ENCODE measurements at places on chromosomes 4 and X.

- DNase-seq = no peak
Measured at GRCh38 chrX:71666240-71667223, 814 bp upstream of the LOC101059915 start.

DNA sequence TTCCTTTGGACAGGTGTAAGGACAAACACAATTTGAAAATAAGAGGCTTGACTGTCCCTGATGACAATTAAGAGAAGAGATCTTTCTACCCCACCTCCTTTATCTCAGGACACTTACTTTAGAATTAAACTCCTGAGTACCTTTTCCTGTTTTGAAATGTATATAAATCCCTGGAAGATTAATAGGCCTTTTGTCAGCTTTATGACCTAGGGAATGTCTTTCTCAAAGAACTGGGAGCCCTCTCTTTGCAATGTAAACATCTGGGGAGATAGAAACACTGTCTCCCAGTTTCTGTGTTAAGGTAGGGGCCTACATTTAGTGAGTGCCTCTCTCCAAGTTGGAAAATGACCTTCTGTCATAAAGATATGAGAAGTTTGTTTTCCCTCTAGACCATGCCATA lies 31.7 kb downstream of the AGA start:
- no peak for DNase-seq

GRCh38 chr4:21134994-21135393 lies 434.7 kb downstream of the PACRGL start:
- peak; percentile 50 for DNase-seq

DNA sequence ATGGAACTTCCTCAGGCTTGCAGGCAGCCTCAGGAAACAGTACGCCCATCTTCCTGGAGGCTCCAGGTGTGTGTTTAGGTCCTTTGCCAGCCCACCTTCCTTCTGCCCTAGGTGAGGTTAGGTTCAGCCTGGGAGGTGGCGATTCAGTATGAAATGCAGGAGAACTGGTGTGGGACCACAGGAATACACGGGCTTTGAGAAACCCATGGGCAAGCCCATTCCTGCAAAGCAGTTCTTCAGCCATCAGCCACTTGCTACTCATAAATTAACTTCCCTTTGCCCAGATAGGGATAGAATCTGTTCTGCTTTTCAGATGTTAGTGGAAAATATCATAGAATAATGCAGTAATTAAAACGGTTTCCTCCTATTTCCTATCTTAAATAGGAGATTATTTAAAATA lies 32.2 kb downstream of the TBC1D14 start:
- DNase-seq = no peak

DNA sequence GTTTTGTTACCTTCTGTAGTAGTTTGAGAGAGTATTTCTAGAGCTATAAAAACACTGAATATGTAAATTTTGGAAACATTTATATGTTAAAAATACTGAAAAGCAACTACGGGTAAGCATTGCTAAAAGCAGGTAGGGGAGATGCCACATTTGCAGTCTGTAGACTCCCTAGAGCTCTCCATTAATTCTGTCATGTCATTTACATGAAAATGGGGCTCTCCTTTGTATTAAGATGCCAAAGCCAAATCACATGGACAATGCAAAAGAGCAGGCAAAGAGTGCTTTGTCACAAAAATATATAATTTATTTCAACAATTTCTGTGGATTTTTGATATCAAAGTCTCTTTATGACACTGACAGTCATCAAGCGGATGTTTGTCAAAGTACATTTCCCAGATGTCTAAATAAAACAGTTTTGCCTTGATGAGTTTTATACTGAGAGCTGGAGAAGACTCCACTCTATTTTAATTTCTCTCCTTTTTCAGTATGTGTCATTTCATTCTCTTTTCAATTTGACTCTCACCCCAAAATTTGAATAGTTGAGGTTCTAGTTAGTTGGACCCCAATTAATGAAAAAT lies 51.8 kb downstream of the LDB2 start:
- no peak for DNase-seq

DNA sequence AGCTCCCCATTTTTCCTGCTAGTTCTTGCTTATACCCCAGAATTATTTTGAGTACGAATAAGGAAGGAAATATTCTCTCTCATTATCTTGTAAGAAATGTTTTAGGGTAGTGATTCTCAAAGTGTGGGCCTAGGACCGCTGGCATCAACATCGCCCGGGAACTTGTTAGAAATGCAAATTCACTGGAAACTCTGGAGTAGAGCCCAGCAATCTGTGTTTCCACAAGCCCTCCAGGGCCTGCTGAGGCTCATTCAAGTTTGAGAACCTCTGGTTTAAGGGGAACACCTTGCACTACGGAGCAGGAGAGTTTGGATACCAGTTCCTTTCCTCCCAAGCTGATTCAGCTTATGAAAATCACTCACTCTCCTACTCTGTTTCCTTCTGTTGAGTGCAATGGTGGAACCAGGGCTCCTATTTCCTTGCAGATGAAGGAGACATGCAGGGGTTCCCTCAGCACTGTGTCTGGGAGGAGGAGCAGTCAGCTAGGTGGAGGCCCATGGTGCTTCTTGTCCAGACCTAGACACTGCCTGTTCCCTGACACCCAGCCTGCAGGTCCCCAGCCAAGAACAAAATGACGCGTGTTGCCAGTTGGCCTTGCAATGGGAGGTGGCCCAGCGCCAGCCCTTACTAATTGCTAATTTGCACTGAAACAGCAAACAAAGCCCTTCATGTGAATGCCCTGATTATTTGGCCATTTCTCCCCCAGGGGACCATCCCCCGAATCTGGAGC lies 68.5 kb downstream of the CYTL1 start:
- no peak for DNase-seq

DNA sequence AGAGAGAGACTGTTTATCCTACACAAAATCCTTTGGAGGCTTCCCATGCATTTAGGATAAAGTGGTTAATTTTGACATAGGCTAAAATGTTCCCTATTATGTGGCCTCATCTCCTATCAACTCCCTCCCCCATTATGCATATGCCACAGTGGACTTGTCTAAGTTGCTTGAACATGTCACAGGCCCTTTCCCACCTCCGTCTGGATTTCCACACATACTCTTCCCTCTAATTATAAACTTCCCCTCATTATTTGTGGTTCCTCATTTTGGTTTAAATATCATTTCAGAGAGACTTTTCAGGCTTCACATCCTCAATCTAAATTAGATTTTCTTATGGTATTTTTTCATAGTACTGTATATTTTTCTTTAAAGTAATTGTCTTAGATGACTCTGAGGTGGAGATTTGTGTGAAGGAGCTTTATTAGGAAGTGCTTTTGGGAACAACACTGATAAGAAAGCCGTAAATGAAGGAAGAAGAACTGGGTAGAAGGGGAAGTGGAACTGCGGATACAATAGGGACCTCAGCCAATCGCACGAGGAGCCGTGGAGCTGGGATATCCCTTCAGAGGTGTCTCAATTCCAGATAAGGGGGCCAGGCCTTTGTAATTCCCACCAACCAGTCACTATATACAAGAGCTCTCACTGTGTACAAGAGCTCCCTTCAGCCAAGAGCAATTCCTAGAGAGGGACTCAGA lies 7.9 kb downstream of the C4orf17 start:
- no peak for DNase-seq

DNA sequence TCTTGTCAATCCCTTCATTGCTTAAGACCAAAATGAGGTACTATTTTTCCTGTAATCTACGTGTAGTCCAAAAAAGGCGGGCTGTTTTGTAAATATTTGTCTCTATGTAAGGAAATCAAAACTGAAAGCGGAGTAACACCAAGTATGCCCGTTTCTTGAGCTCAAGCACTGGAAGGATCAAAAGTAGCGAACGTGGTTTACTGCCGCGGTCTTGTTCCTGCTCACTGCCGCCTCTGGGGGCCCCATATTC lies 71.5 kb downstream of the AFF1 start:
- DNase-seq = no peak

DNA sequence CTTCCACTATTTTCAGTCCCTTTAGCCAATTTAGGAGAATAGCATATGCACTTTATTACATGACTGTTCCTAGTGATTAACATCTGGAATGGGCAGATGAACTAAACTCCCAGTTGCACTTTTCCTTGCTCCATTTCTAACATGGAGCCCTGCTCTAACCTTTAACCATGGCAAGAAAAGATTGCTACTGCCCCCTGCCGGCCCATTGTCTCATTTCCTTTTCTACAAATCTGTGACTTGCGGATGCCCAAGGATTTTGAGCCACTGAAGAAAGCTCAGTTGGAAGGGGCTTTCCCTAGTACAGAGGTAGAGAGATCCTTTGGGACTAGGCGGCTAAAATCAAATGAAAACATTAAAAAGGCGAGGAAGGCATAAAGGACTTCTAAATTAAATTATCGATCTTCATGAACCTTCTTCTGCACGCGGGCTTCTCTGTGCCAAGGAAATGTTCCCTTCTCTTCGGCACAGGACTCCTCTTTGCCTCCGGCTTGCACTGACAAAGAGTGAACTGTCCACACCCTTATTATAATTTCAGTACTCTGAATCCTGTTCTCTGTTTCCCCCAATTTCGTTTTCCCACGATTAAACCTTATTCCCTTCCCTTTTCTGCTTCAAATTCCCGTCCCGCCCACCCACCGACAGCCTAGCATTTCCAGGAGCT lies 577 bp upstream of the GLRA2 start:
- DNase-seq = peak; percentile 82

GRCh38 chr4:879729-880077 lies 52.4 kb downstream of the GAK start:
- DNase-seq = no peak

- DNase-seq = no peak
Measured at GRCh38 chr4:182564724-182565369, 321.6 kb downstream of the TENM3 start.

GRCh38 chrX:12581546-12581945 lies 209.7 kb upstream of the PRPS2 start:
- DNase-seq = no peak

DNA sequence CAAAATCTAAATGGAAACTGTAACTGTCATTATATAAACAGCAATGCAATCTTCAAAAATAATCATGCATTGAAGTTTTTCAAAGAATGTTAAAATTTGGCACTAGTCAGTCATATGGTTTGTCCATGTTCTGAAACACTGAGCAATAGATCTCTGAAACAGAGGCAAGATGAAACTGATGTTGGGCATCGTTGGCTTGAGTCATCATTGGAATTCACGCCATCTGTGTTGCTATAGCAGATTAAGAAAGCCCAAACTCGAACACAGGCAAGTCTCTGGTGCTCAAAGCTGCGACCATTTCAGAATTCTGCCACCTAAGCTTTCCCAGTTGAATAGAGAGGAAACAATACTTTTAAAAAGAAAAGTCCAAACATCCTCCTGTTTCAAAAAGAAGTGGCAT lies 114.1 kb upstream of the PPARGC1A start:
- no peak for DNase-seq

DNA sequence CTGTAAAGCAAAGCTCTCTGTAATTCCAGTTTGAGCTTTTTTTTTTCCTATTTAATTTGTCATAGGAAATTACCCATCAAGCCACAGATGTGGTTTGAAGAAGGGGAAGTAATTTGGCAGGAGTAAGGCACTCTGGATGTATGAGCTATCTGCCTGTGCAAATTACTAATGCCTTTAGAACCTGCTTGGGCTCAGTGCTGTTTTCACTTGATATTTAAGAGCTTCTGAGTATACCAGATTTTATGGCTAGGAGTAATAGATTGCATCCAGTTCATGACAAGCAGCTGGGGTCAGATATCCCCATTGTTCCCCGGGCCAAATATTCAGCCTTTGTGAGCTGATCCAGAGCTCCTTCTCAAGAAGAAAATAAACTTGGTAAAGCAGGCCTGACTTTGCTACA lies 89.1 kb downstream of the DCAF8L2 start:
- no peak for DNase-seq

GRCh38 chrX:109622270-109622669 lies 2.7 kb downstream of the KCNE5 start:
- DNase-seq = no peak

DNA sequence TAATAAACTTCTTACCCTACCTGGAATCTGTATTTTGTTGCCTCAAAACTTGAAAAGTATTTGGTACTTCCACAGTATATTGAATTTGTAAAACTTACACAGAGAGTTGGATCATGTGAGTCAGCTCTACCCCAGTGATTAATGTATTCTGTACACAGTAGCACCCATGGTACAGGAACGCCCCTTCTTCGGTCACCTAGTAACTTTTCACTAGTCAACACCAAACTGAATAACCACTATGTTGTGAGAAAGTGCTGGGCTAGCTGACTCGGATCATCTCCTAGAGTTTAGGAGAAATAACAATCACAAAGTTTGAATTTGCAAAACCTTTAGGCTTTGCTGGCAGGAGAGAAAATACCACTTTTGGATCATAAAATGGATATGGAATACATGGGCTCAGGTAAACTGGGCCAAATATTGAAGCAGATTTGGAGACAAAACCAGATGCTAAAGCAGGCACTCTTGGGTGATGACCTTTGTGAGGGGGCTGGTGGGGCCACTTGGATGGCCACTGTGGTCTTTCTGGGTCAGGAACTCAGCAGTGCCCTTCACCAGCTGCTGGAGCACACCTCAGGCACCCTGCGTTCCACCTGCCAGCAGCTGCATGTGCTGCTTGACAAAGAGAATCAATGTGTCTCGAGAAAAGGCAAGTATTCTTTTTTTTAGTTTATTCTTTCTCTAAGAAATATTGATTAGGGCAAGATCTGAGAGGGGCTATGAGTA lies at the start of gene DTHD1:
Gene DTHD1, plus strand, starts transcription at position 233 of the 723 bp plus-strand sequence. Its CDS starts 143 bp downstream, at position 376.
- DNase-seq = no peak

DNA sequence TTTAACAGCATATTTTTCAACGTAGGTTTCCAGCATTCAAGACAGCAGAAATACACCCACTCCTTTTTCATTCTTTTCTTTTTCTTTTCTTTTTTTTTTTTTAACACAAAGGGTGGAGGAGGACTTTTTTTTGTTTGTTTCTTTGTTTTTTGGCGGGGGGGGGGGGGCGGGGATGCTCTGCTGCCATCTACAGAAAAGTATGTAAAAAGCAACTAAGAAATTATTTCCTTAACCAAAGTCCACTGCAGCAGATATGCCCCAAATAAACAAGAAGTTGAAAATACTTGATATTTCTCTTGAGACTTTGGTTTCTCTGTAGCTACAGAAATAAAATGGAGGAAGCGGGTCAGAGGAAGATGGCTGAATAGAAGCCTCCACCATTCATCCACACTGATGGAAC lies 63.2 kb upstream of the PBDC1 start:
- no peak for DNase-seq

GRCh38 chrX:50068285-50068563 lies 132.6 kb downstream of the AKAP4 start:
- no peak for DNase-seq

- DNase-seq = no peak
Measured at GRCh38 chr4:14580061-14580460, 422.2 kb upstream of the CPEB2 start.

DNA sequence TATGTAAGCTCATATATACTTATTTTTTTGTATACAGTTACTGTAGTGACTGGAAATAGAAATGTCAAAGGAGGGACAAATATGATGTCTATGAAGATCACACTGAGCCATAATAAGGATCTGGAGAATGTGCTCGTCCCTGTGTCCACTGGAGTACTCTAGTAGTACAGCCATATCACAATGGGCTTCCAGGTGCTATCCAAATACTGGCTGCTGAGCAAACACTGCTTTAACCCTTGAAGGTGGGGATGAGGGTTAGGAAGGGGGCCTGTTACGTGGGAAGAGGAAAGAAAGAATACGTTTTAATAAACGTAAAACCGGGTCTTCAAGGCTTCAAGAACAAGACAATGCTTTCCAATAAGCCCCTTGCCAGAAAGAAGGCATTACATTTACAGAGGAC lies 29.8 kb upstream of the TMEM150C start:
- DNase-seq = no peak

- peak; percentile 44 for DNase-seq
Measured at GRCh38 chr4:173420324-173420752, 21.4 kb upstream of the SCRG1 start.

Data from NCI-H526 (cell line).